ENCODE measurements at places on chromosomes 7 and 10.

DNA sequence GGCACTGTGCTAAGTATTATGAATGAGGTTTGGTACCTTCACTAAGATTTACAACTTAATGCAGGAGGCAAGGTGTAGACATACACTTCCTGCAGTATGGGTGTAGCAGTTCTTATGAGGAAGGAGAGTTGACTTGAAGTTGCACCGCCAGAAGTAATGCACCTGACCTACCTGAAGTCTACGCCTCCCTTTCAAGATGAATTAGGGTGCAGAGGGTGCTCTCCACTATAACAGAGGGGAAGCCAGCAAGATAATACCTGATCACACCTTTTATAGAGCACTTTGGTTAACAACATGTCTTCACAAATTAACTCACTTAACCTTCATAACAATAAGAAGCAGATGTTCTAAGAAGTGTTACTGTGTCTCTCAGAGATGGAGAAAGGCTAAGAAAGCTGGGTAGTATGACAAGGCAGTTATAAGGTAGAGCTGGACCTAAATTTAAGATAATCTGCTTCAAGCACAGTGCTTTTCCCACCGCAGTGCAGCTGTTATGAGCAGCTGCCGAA, 552 bp upstream of the RAB18 start:
- no peak for DNase-seq

DNA sequence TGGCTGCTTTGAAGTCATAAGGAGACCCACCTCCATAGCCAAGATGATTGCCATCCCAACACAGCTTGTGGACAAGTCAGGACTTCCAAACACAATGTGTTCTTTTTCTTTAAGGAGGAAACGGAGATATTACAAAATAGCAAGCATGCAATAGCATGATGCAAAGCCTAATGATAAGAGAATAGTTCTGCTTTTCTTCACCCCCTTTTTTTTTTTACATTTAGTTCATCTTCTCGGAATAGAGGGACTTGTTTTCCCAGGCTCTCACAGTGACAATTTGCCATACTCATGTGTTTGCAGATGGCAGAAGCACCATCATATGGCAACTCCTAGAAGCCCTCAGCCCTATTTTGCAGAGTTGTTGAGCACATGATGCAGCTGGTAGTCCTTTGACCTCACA, 119.8 kb downstream of the ITGB8 start:
- DNase-seq = no peak

DNA sequence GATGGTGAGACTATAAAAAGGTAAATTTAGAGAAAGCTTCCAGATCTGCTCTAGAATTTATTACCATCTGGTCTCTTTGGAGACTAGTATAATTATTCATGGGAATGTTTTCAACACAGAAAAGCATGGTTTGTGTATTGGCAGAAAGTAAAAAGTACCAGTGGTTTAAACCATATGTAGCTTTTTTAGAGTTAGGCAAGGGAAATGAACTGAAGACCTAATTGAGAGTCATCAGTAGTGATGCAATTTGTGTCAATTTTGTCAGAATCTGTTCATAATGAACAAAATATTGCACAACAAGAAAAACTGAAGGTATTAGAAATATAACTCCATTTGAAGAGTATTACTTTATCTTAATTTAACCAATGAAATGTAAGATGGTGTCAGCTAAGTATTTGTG, 181.4 kb downstream of the ADK start:
- no peak for DNase-seq

DNA sequence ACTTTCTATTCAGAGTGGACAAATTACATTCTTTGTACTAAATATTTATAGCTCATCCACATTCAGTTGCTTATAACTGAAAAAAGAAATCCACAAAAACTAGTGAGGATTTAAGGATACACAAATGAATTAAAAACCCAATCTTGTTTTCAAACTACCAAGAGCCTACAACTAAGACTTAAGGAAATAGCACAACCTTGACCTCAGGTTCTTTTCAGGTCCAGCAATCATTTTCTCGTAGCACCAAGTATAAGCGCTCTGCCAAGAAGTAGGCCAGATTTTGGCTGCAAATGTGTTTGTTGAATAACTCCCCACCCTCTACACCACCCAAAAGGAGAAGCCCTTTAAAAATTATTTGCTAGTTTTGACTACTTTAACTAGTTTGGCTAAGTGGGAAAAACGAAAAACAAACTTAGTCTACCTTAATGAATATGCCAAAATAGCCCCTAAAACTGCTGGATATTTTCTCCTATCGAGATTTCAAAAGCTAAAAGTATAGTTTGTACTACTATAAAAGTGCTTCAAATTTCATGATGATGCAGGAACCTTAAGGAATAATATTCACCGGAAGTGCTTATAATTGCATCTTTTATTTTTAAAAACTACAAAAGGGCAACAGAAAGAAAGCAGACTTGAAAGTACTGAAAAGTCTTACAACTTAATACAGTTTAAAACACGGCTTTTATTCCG, 2.7 kb upstream of the KMT2E start:
- no peak for DNase-seq

DNA sequence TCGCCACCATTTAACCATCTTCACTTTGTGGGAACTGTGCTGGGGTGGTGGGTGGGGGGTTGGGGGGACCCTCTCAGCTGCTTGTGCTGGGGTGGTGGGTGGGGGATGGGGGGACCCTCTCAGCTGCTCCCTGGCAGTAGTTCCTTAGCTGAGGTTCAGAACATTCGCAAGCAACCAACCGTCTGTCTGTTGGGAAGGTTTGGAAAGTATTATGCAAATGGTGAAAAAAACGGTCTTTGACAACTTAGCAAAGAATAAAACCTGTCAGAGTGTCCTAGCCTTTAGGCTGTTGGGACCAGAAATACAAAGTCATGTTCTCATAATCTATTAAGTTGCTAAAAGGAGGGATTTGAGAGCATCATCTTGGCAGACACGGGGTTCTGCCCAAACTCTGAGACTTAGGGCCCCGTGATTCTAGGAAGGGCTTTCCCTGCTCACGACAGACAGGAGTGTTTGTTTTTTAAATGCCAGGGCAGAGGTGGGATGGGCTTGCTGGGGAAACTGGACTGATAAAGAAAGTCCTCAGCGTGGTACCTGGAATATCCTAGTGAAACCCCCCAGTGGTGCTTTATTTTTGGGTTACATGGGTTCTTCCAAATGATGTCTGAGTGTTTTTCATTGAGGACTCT, 14.1 kb upstream of the SRGN start:
- no peak for DNase-seq

GRCh38 chr10:73344269-73344668, 14.4 kb downstream of the CFAP70 start:
- no peak for DNase-seq

DNA sequence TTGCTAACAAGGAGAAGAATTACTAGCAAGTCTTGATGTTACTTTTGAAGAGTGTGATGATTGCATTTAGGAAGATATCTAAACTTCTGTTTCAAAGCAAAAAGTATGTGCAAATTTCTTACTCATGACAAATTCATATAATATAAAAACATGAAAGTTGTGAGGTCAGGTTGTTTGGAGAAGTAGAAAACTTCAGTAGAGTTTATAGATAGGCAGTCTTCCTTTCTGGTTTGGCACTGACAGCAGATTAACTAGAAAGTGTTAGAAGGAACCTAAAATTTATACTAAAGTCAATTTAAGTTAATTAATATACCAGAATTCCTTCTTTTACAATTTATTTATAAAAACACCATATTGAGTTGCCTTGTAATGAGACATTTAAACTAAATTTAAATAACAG, 16.9 kb downstream of the PTEN start:
- DNase-seq = no peak

DNA sequence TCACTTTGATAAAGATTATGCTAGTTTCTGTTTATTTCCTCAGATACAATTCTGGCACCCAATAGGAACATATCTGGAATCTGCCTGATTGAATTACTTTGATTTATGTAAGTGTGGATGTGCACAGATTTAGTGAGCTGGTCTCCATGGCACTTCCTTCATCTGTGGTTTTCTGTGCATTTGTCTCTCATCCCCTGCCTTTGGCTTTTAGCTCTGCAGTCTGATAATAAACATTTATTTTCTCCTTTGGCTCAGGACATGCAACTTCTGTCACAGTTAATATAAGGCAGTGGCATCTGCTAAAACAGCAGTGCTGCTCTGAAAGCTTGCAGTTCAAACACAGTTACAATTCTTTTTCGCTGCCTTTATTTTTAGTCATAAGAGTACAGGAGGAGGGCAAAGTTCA, 273.7 kb upstream of the CHRM2 start:
- no peak for DNase-seq

GRCh38 chr10:75295868-75296441, 60.2 kb upstream of the COMTD1 start:
- DNase-seq = no peak

GRCh38 chr10:113230011-113230610, 280.1 kb downstream of the TCF7L2 start:
- no peak for DNase-seq

- no peak for DNase-seq
Measured at GRCh38 chr7:87473986-87474385, 1.5 kb downstream of the ABCB4 start.

GRCh38 chr10:77564731-77565589, 72.6 kb downstream of the KCNMA1 start:
- DNase-seq = no peak

- no peak for DNase-seq
Measured at GRCh38 chr10:127570036-127570435, 20.9 kb downstream of the NPS start.

DNA sequence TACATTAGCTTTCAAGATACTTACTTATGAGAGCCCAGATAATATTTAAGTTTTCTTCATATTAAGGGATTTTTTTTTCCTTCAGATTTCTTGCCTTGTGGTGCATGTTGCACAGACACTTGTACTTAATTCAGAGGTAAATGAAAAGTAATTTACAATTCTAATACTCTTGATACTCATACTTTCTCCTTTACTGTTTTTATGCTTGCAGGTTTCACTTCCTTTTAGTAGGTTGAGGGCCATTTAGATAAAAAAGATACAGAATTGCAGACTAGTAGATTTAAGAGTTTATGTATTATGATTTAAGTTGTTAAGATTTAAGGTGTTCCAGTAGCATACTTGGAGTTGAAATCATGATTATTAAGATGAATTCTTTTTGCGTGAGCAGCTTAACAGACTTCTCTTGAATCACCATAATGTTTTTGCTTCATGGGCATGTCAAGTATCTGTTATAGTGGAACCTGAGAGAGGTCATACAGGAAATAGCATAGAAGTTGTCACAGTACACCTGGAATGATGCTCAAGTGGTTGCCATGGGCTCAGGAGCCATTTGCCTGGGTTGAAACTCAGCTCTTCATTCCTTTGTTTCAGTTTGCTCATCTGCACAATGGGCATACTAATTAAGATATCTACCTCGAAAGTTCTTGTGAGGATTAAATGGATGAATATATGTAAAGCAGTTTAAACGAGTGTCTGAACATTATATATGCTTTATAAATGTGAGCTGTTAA, 174.8 kb upstream of the PRPS1L1 start:
- DNase-seq = peak; percentile 2

GRCh38 chr10:71126432-71126831, 85.9 kb upstream of the UNC5B start:
- no peak for DNase-seq

GRCh38 chr10:1419796-1420610, 317.3 kb downstream of the ADARB2 start:
- DNase-seq = no peak

DNA sequence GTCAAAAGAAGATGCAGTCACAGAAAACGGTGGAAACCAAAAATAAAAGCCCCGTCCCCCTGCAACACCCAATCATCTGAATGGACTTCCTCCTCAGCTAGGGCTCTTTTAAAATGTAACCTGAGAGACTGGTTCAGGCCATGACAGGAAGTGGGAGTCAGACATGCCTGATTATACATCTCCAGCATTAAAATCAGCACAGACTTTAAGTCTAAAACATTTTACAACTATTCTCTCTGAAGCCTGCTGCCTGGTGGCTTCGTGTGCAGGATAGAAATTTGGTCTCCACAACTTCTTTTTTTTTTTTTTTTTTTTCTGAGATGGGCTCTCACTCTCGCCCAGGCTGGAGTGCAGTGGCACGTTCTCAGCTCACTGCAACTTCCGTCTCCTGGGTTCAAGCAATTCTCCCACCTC, 30.3 kb downstream of the HACD1 start:
- DNase-seq = no peak

GRCh38 chr7:135682191-135682590, 19.9 kb downstream of the STMP1 start:
- no peak for DNase-seq

DNA sequence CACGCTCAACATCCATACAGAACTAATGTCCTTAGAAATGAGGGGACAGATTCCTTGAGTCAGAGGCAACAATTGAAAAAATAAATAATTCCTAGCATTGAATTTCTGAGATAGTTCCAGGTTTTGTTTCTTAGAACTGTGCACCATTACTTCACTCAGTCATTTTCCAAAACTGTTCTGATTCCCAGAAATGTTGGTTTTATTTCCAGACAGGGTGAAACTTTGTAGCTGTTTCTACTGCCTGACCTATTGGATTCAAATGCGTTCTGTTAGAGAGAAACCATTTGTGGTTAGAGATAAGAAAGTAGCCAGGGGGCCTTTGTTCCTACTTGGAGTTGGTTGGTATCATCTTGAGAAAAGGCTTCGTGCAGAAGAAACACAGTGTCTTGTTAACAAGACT, 8.1 kb upstream of the DEPP1 start:
- DNase-seq = no peak

GRCh38 chr10:129102906-129103693, 363.9 kb upstream of the MGMT start:
- DNase-seq = no peak

DNA sequence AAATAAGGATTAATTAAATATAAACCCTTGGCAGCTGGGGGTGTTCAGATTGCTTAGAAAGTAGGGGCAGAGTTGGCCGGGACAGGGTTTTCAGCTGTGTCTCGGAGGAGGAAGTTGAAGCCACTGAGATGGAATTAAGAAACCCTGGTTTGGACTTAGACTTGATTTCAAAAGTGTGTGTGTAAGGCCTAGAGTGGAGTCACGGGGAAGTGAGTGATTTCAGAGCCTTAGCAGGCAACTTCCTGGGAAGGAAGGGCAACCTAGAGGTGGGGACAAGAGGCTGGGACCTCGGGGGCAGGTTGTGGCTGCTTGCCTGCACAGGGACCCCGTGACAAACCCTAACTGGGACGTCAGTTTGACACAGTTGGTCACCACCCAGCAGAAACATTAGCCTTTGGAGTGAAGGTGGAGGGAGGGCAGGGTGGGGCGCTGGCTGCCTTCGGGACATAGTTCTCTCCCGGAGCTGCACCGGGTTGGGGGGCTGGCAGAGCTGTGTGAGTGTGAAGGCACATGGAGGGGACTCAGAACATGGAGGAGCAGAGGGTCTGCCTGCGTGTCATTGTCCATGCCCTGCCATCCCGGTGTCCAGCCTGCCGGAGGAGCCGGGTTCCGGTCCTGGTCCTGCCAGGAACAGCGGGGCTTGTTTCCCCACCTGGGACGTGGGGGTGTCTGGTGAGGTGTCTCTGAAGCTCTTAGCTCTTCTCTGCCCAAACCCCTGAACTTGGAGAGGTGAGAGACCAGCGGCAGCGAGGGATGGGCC, 1.8 kb downstream of the BRI3 start:
- DNase-seq = no peak

DNA sequence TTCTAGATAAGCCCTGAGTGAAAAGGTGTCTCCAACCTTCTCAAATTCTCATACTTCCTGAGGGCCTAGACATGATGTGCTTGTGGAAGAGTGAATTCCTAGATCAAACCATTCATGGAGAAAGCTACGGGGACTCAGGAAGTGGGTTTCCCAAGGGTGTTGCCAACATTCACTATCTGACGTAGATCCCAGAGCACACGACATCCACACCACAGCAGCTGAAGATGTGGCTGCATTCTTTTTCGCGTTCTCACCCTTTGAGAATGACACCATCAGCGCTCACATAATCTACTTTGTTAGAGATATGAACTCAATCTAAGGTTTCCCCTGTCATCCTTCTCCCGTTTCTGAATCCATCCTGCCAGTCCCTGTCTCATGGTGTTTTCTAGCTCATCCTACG, 290.8 kb downstream of the DNAJB6 start:
- DNase-seq = no peak
